Retina (tissue), 1 donor: ENCODE measurements at places on chromosomes 16 and 17.

- no peak for DNase-seq
Measured at GRCh38 chr17:50022463-50023130, 27.6 kb upstream of the DLX3 start.

- no peak for DNase-seq
Measured at GRCh38 chr17:49549691-49550678, 25.7 kb upstream of the NXPH3 start.

DNA sequence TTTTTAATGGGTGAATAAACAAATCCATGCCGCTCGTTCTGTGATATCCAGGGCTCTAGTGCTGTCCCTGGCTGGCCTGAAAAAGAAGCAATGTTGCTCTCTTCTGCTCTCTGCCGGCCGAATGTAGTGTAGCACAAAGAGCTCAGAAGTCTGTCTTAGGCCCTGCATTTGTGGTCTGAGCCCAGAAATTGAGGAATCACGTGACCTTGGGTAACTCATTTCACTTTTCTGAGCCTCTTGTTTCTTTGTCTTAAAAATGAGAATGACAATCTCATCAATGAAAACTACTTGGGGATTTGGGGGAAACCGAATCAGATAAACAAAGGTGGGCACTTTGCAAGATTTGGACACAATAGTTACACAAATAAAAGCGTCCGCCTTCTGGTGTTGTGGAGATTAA is 381.6 kb upstream of the ASIC2 start:
- DNase-seq = peak; percentile 84

DNA sequence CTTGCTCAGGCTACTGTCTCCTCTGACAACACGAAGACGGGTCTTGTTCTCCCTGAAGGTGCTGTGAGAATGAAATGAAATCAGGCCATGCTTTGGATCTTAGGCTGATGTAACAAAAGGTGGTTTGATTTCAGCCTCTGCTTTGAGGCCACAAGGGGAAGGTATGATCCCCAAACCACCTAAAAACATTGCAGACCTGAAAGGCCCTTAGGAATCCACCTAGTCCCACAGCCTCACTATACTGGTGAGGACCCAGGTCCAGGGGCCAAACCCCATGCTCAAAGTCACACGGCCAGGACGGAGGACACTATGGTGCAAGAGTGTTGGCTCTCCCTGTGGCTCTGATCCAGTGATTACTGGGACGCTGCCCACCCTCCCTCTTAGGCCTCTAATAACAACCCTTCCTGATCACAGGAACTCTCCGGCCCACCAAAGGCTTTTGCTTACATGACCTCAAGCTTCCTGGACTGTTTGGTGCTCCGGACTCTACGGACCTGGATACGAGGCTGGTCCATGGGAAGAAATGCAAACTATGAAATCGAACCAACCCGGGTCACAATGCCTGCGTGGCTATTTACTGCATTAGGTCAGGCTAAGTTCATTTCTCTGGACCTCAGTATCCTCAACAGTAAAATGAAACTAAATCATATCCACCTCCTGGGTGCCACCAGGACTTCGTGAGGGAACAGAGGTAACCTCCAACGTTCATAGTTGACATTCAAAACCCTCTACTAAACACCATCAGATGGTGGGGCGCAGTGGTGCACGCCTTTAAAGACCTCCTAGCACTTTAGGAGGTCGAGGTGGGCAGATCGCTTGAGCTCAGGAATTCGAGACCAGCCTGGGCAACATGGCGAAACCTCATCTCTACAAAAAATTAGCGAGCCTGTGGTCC is 1.5 kb downstream of the TRIM25 start:
- no peak for DNase-seq

GRCh38 chr17:146983-147761 is 9.8 kb downstream of the SCGB1C2 start:
- no peak for DNase-seq

- DNase-seq = no peak
Measured at GRCh38 chr16:17238285-17239028, 232.3 kb downstream of the XYLT1 start.

GRCh38 chr17:37187262-37187661 is 188.5 kb upstream of the C17orf78 start:
- no peak for DNase-seq
